Activated CD4-positive, alpha-beta T cell treated with anti-CD3 and anti-CD28 coated beads, Interleukin-2, amount 10 ng/mL, durations not matched to agents 7 days and 5 days (primary cell): ENCODE measurements at places on chromosomes 2 and 18.

- DNase-seq, result peak; percentile 70
These were observed 31.0 kb upstream of the SLC3A1 start for GRCh38 chr2:44244135-44244871.

- no peak for DNase-seq
These were observed 153.8 kb upstream of the ZNF236 start for GRCh38 chr18:76668546-76668945.

GRCh38 chr2:76330865-76331264 is 620.1 kb upstream of the GCFC2 start:
- DNase-seq, result no peak

- no peak for DNase-seq
These were observed 42.9 kb downstream of the FSHR start for GRCh38 chr2:49111456-49111855.

DNA sequence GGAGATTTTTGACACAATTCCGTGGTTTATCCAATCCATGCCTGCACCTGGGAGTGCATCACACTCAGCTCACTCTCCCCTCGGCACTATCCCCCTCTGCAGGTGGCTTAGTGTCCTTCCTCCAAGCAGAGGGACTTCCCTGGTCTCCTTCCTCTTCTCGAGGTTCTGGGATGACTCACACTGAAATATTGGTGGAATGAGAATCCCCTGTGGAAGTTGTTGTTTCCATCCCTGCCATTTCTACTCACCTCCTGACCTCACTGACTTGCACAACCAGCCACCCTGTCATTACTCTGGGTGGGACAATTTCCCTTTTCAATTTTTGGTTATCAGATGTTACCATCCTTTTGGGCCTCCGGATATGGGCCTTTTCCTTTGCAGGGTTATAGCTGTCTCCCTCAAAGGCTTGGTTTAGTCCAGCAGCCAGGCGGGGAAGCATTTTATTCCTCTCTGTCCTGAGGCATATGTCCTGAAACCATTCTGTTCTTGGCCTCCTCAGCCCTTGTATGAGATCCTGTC is 59.9 kb downstream of the PTPRM start:
- DNase-seq, result no peak

- no peak for DNase-seq
These were observed at the start of gene TCF23 for GRCh38 chr2:27148801-27149439. Gene TCF23 (plus strand): TSS chr2:27149004. CDS start chr2:27149134, 130 bp downstream.
